ENCODE measurements at places on chromosomes 3 and 15.

DNA sequence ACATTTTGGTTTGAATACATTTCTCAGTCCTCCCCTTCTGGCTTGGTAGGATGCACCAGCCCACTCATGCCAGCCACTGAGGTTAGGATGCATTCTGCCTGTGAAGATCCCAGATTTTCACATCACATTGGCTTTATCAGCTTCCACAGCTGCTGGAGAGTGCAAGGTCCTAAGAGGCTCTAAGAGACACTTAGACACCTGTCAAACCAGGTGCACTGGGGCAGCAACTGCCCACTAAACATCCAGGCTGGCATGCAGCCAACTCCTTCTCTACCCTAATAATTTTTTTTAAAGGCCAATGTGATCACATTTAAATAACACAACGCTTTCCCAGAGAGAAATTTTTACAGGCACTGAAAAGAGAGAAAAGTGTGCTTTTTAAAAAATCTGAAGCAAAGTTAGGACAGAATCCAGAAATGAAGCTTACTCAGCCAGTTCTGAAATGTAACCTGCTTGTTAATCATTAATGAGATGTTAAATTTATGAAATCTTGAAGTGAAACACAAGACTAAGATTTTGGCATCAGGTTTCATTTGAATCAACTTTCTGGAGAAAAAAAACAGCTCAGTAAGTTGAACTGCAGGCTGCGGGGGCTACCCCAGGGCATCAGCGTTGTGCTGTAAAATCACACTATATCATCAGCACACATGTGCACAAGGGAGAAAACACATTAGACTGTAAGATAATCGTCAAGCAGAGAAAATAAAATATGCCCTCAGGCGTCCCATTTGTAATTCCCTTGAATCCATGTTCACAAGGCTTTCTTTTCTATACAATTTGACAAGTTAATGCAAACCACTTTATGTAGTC is 312.9 kb downstream of the ZBBX start:
- no peak for DNase-seq

- no peak for DNase-seq
Observed at GRCh38 chr3:31695280-31696008, 162.7 kb downstream of the STT3B start.

DNA sequence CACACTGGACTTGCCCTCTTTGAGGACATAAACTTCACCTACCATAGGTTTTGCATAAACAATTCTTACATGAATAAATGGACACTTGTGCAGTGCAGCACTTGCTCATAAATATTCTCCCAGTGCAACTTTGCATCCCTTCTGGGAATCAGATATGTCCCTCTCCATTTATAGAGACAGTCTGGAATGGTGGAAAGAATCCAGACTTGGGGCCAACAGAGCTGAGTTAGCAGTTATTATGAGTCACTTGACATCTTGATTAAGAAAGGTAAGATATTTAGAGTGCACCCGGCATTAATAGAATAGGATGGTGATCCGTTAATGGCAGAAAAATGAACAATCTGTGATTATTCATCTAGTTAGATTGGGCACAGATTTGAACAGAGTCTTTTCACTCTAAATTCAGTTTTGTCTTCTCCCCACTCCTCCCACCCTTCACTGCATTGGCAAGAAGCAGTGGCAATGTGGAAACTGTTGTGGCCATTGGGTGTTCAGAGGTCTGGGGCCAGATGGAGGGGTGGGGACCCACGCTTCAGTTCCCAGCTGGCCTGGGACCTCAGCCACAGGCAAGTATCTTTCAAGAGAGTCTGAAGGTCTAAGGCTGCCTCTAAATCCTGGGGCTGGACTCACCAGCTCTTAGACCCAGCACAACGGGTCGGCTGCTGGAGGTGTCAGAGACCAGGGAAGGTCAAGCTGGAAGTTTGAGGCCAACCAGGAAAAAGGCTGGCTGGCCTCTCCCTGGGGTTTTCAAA is 58.9 kb upstream of the KY start:
- DNase-seq, result no peak

DNA sequence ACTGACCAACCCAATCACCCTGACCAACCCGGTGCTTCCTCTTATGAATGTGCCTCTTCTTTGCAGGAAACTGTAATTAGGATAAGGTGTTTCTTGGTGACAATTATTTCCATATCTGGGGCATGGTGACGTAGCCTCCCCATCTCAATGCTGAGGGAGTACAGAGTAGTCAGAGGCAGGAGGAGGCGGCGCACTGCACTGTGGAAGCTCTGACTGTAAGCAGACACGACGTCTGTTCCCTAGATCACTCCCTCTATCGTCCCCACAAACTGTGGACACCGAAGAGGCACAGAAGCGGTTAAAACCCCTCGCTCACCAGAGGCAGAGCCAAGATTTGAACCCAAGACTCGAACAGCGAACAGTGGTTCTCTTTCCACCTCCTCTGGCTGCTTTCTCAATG is 231.0 kb upstream of the IGF1R start:
- DNase-seq, result no peak

GRCh38 chr3:30198162-30198561 is 408.2 kb upstream of the TGFBR2 start:
- DNase-seq, result no peak

GRCh38 chr3:4407941-4408340 is 59.1 kb downstream of the SUMF1 start:
- no peak for DNase-seq

- DNase-seq, result no peak
Observed at GRCh38 chr3:71258116-71258515, 325.4 kb downstream of the FOXP1 start.

DNA sequence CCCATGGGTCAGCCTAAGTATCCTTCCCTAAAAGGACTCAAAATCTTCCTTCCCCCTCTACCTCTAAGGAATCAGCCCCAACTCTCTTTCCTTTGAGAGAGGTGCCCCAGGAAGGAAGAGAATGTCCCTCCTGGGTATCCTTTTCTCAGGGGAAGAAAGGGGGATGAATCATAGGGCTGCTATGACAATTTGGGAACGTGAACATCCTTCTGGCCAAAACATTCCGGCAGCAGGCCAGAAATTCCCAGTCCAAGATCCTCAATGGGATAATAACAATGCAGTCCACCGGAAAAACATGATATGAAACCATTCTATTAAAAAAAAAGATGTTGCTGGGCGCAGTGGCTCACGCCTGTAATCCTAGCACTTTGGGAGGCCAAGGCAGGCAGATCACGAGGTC is 50.8 kb upstream of the CACNA2D3 start:
- DNase-seq, result no peak

DNA sequence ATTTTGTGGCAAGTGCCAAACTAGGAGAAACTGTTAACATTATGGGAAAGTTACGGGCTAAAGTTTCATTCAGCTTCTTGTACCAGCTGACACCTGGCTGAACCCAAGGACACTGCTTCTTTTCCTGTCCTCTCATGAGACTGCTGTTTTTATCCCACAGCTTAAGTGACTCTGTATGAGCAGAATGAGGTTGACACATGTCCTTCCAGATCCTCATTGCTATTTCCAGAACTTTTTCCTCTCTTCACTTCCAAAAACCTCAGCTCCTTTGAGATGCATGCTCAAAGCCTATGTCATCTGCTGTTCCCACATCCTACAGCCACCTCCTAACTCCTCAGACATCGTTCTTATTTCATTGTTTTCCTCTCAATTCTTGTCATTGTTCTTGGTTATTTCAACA is 183.6 kb downstream of the DCLK3 start:
- no peak for DNase-seq

DNA sequence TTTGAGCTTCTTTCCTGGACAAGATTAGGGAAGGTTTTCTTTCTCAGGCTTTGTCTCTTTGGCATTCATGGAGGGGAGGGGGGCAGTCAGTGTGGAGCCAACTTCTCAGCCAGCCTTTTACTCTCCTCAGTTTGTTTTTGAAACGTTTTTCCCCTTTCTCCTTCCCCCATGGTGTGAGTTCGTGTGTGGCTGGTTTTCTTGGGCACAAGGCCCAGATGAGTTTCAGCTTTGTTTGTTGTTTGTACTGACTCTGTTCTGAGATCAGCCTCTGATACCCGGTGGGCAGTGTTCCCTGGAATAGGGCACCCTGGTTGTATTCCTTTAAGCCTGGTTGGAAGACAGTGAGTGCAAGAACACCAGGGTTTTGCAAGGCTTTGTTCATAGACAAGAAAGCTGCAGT is 168.2 kb upstream of the RARB start:
- DNase-seq, result no peak
